ENCODE measurements at places on chromosomes 3 and 15.

DNA sequence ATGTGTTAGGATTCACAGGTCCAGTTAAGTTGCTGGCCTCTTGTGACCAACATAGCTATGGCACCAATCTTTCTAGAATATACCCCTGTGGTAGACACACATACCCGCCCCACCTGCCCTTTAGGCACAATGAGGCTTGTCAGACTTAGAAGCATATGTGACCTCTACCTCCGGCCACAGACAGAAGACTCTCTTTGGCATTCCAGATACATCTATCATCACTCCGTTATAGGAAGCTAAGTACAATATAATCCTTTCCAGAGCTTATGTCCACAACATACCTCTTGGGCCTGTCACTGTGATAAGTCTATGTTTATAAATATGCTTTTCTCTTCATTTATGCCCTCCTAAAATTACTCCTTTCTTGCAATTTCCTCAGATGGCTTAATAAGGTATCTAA is 39.8 kb downstream of the CD47 start:
- H3K27ac ChIP-seq, result no peak overlapping the region
- no peak for DNase-seq
- peaks cover 41% of the 10 kb centered on the region for H3K36me3 ChIP-seq
- no peak overlapping the region for H3K4me3 ChIP-seq
- no peaks in the 10 kb centered on the region for H3K27me3 ChIP-seq

GRCh38 chr3:172676196-172676922 is 34.5 kb downstream of the NCEH1 start:
- H3K36me3 ChIP-seq, result no peaks in the 10 kb centered on the region
- DNase-seq, result no peak
- no peak overlapping the region for H3K27ac ChIP-seq
- H3K4me1 ChIP-seq, result no peaks in the 10 kb centered on the region

- H3K36me3 ChIP-seq, result peaks cover 7% of the 10 kb centered on the region
- no peak for DNase-seq
- H3K4me3 ChIP-seq, result no peak overlapping the region
- H3K27me3 ChIP-seq, result no peaks in the 10 kb centered on the region
- H3K27ac ChIP-seq, result peak overlapping the region; percentile 5
These were observed 132.2 kb downstream of the MBNL1 start for GRCh38 chr3:152400887-152401286.

GRCh38 chr15:66847565-66847991 is 145.5 kb downstream of the SMAD6 start:
- H3K27ac ChIP-seq, result no peak overlapping the region
- no peak overlapping the region for H3K4me3 ChIP-seq
- DNase-seq, result no peak
- H3K4me1 ChIP-seq, result peaks cover 7% of the 10 kb centered on the region

GRCh38 chr3:115254492-115255196 is 107.6 kb upstream of the ZBTB20 start:
- no peak for DNase-seq
- no peak overlapping the region for H3K27ac ChIP-seq
- H3K4me3 ChIP-seq, result no peak overlapping the region
- H3K27me3 ChIP-seq, result no peaks in the 10 kb centered on the region

GRCh38 chr3:126680667-126681055 is 23.4 kb upstream of the CHCHD6 start:
- no peak for DNase-seq
- H3K4me3 ChIP-seq, result no peak overlapping the region
- no peaks in the 10 kb centered on the region for H3K27me3 ChIP-seq
- H3K27ac ChIP-seq, result no peak overlapping the region
- H3K4me1 ChIP-seq, result peaks cover 3% of the 10 kb centered on the region

- H3K36me3 ChIP-seq, result no peaks in the 10 kb centered on the region
- no peak for DNase-seq
- no peaks in the 10 kb centered on the region for H3K4me1 ChIP-seq
- no peak overlapping the region for H3K27ac ChIP-seq
- no peak overlapping the region for H3K4me3 ChIP-seq
These were observed 432.3 kb upstream of the ARRDC4 start for GRCh38 chr15:97528238-97528637.

- no peaks in the 10 kb centered on the region for H3K36me3 ChIP-seq
- no peak overlapping the region for H3K27ac ChIP-seq
- peaks cover 3% of the 10 kb centered on the region for H3K4me1 ChIP-seq
- H3K4me3 ChIP-seq, result no peak overlapping the region
These were observed 102.8 kb downstream of the XXYLT1 start for GRCh38 chr3:195168009-195168762.

DNA sequence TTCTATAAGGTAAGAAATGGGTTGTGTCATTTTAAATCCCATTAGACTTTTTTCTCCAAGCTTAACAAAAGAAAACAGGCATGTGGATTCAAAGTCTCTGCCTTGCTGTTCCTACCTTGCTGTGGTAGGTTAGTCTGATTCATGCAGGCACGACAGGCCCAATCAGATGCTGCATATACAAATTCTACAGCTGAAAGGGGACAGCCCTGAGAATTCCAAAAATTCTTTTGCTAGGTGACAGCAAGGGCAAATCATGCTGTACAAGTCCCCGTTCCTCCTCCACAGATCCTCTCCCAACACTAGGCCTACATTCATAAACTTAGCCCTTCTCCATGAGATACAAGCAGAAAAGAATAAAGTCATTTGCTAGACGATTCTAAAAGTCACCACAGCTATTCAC is 161.2 kb upstream of the THBS1 start:
- H3K27me3 ChIP-seq, result no peaks in the 10 kb centered on the region
- DNase-seq, result no peak
- no peak overlapping the region for H3K4me3 ChIP-seq
- H3K36me3 ChIP-seq, result no peaks in the 10 kb centered on the region

DNA sequence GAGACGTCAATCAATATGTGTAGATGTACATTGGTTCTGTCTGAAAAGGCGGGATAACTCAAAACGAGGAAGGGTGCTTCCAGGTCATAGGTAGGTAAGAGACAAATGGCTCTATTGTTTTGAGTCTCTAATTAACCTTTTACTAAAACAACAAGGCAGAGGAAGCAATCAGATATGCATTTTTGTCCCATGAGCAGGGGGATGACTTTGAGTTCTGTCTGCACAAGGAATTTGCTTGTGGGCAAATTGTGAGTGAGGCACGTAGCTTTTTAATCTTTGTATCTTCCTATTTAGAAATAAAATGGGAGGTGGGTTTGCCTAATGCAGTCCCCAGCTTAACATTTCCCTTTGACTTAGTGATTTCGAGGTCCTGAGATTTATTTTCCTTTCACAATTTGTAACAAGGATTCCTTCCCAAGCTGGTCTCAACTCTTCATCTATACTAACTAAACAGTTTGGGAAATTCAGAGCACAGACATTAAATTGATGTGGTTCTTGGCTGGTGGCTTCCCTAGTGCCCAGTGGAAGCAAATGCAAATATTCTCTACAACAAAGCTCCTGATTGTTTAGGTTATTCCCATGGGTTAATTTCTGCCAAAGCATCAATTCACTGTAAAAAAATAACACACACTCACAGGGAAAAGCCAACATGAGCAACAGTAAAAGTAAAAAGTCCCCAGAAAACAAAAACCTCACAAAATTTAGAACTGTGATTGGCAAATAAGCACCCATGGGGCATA is 738.8 kb upstream of the SGO1 start:
- H3K27me3 ChIP-seq, result no peaks in the 10 kb centered on the region
- H3K36me3 ChIP-seq, result no peaks in the 10 kb centered on the region
- no peak overlapping the region for H3K4me3 ChIP-seq

DNA sequence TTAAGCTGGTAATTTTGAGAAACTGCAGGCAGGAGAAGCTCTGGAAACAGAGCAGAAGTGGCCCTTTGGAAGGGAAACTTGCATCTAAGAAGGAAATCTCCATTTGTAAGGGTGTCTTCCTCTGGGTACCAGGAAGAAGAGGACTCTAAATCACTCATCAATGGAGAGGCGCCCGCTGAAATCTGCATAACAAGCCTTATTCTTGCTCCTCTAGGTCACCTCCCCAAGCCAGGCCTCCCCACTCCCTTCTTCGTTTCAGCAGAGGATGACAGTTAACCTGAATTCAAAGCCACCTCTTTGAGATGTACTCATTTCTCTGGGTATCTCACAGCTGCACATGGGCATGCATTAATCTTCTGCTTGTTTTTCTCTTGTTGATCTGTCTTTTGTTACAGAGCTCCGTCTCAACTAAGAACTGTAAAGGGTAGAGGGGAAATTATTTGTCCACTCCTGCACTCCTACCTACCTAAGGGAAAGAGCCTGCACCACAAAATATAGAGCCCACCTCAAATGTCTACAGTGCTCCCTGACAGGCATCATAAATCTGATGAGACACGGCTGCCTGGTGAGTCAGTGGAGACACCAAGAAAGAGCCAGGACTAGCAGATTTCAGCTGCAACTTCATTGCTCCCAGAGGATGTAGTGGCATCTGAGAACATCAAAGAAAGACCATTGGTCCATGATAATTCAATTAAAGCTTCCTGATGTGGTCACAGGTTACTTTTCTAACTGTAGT is 51.5 kb downstream of the GABRB3 start:
- H3K27ac ChIP-seq, result no peak overlapping the region
- H3K4me1 ChIP-seq, result no peaks in the 10 kb centered on the region
- DNase-seq, result no peak
- no peak overlapping the region for H3K4me3 ChIP-seq
- H3K27me3 ChIP-seq, result no peaks in the 10 kb centered on the region

DNA sequence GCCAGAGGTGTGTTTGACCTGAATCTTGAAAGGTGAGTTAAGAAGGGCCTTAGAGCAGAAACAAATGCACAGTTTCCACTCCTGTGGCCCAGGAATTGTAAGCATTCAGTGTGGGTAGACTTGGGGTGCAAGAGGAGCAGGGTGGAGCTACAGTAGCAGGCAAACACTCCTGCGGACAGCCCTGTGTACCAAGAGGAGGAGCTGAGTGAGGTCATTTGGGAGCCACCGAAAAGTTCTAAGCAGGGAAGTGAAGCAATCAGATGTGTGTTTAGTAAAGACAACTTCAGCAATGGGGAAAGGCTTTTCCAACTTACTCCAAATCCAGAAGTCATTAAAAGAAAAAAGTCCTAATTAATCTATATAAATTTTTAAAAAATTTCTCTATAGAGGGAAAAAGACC is 99.3 kb downstream of the ARHGEF26 start:
- no peaks in the 10 kb centered on the region for H3K4me1 ChIP-seq
- DNase-seq, result no peak
- no peak overlapping the region for H3K4me3 ChIP-seq
- no peak overlapping the region for H3K27ac ChIP-seq

DNA sequence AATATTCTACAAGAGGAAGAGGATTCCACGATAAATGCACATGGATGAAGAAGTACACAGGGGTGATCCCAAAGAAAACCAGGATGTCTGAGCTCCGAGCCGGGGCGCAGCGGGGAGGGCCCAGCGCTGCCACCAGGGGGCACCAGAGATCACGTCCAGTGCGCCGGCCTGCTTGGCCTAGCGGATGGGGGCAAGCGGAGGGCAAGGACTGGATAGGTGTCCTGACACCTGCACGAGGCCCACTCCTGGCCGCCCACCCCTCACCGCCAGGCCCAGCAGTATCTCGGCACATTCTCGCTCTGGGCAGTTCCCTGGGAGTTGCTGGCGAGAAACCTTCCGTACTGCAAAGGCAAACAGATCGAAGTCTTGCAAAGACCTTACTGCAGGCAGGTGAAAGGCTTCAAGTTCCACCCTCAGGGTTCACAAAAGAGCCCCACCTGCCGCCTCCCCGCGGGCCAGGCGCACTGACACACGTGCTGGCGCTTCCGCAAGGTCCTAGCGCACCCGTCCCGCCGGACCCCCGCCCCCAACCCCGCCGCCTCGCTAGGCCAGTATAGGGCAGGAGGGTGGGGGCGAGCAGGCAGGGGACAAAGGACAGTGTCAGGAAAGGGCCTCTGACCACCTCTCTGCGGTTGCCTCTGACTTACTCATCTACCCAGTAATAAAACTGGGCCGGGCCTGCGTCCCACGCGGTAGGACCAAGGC is 3.3 kb downstream of the ANKRD63 start:
- peaks cover 13% of the 10 kb centered on the region for H3K4me1 ChIP-seq
- DNase-seq, result peak; percentile 48
- no peak overlapping the region for H3K27ac ChIP-seq
- H3K4me3 ChIP-seq, result no peak overlapping the region
- peaks cover 6% of the 10 kb centered on the region for H3K27me3 ChIP-seq
- no peaks in the 10 kb centered on the region for H3K36me3 ChIP-seq

DNA sequence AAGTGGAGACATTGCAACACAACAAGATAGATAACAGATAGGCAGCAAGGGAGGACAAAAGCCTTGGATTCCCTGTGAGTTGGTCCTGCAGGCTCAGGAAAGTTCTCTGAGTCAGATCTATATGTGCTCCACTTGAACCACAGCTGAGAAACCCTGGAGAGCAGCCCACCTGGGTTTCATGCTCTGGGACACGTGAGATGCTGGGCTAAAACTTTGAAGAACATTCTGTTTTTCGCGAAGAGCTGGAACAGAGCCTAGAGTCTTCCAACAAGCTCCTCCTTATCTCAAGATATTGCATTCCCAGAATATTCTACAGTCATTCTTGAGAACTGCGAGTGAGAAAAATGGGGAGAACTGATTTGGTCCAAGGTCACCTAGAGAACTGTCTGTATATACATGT is 583.0 kb upstream of the ROBO1 start:
- no peaks in the 10 kb centered on the region for H3K27me3 ChIP-seq
- no peak overlapping the region for H3K27ac ChIP-seq
- H3K4me3 ChIP-seq, result no peak overlapping the region
- H3K36me3 ChIP-seq, result no peaks in the 10 kb centered on the region
- no peaks in the 10 kb centered on the region for H3K4me1 ChIP-seq

DNA sequence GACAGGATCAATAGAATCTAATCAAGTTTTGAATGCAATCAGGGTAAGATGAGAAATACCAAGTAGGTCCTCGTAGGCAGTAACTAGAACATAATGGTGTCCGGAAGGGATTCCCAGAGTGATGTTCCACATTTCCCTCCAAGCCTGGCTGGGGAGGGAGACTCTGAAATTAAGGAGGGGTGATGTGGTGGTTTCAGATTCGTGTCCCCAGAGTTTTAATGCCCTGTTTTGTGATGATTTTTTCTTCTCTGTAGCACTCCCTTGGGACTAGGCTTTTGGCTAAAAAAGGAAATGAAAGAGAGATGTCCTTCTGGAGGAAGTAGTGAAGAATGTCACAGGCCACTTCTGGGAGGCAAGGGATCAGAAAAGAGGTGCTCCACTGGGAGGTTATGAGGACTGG is 108.3 kb upstream of the CACNA2D3 start:
- no peak overlapping the region for H3K27ac ChIP-seq
- no peaks in the 10 kb centered on the region for H3K4me1 ChIP-seq
- H3K27me3 ChIP-seq, result no peaks in the 10 kb centered on the region
- no peak overlapping the region for H3K4me3 ChIP-seq

DNA sequence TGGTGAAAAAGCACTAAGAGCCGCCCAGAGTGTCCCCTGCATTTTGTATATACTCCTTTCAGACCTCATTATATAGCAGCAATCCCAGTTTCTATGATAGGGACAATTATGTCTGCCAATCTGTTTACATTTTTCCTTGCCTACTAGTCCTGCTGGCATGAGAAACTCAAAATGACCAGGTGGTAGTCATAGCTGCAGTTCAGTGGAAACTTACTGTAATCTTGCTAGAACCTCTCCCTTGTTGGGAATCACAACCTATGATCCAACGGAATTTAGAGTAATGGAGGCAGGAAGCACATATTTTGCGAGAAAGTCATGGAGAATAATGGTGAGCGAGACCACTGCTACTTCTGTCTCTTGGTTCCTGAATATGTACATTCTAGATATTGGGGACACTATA is 28.6 kb upstream of the MINAR1 start:
- H3K4me1 ChIP-seq, result no peaks in the 10 kb centered on the region
- no peak overlapping the region for H3K4me3 ChIP-seq
- H3K27ac ChIP-seq, result no peak overlapping the region
- H3K36me3 ChIP-seq, result no peaks in the 10 kb centered on the region
- no peak for DNase-seq

GRCh38 chr3:139128803-139129202 is 84.1 kb upstream of the PRR23C start:
- no peak for DNase-seq
- no peaks in the 10 kb centered on the region for H3K4me1 ChIP-seq
- H3K27ac ChIP-seq, result no peak overlapping the region
- H3K27me3 ChIP-seq, result no peaks in the 10 kb centered on the region
